ENCODE measurements at places on chromosomes 2 and 18.

GRCh38 chr2:8133363-8133762 is 548.5 kb upstream of the ID2 start:
- DNase-seq: no peak

DNA sequence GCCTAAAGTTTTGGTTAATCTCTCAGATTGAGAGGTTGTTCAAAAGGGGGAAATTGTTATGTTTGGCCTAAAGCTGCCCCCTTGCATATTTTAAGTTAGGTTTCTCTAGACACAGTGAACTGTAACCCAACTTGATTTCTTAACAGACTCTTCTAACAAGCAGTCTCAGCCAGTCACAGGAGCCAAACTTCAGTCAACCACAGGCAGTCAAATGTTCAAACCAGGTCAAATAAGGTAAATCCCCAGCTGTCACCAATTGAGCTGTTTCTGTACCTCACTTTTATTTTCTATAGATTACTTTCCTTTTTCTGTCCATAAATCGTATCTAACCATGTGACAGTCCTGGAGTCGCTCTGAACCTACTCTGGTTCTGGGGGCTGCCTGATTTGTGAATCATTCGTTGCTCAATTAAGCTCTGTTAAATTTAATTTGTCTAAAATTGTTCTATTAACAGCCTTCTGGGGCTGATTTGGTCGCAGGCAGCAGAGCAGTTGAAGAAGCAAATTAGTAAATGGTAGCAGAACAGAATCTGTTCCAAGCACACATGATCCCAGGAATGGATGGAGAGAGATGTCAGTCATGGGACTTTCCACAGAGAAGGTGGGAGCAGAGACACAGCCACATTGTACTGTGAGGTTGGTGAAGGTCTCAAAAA is 16.4 kb upstream of the NFU1 start:
- no peak for DNase-seq

- DNase-seq: no peak
These were observed 17.3 kb upstream of the KCNF1 start for GRCh38 chr2:10894264-10894935.

GRCh38 chr2:197998702-197999101 is 194.3 kb downstream of the PLCL1 start:
- DNase-seq: no peak

DNA sequence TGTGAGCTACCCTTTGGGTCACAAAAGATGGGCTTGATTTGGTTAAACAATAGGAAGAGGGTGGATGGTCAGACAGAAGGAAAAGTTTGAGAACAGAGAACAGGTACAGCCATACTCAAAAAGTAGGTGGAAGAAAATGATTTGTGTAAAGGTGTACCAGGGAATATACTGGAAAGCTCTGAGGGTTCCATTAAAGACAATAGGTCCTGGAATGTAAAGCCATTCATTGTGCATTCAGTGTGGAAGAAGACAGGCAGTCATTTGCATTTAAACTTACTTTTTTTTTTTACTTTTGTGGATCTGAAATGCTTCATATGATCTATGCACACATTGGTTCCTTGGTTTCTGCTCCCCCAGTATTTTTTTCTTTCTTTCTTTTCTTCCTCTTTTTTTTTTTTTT is 581.4 kb upstream of the PIK3C3 start:
- DNase-seq: no peak

GRCh38 chr2:174342686-174343342 is 8.1 kb downstream of the SP9 start:
- DNase-seq: no peak

DNA sequence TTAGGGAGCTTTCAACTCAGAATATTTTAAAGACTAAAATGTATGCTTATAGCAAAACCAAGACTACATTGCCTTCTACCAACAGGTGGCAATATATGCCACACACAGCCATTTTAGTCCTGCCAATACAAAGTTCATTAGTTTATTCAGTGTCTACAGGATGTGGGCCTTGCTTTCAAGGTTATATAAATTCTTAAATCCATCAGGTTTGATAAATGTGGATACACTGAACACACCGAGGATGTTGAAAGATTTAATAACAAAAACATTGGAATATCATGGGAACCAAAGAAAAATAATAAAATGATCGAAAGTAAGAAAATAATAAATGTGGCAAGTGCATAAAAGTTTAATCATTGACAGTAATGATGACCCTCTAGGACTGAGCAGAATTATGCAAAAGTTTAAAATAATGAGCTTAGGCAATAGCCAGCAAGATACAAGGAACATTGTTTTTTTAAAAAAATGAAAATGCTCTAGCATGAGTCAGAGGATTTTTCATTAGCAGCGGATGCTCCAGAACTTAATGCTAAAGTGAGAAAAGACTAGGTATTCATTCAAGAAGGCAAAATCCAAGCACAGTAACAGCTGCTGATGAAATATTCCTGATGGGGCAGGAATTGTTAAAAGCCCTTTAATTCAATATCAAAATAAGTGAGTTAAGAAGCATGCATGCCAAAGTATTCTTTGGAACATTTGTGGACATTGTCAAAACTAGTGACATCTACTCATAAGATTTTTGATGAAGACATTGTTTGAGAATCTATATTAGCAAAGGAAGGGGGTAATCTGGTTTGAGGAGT is 14.2 kb downstream of the SCN9A start:
- no peak for DNase-seq

DNA sequence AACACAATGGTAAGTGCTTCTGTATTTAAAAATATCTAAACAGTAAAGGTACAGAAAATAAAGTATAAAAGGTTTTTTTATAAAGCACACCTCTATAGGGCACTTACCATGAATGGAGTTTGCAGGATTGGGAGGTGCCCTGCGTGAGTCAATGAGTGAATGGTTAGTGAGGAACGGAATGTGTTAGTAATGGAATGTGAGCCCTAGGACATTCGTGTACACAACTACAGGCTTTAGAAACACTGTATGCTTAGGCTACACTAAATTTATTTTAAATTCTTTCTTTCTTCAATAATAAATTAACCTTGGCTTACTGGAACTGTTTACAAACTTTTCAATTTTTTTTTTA is 337.9 kb upstream of the SLC39A10 start:
- DNase-seq: no peak
